Eye (tissue), 1 donor: ENCODE measurements at places on chromosomes 3 and 15.

GRCh38 chr3:192444096-192444790 is 283.1 kb downstream of the FGF12 start:
- DNase-seq = peak; percentile 91

DNA sequence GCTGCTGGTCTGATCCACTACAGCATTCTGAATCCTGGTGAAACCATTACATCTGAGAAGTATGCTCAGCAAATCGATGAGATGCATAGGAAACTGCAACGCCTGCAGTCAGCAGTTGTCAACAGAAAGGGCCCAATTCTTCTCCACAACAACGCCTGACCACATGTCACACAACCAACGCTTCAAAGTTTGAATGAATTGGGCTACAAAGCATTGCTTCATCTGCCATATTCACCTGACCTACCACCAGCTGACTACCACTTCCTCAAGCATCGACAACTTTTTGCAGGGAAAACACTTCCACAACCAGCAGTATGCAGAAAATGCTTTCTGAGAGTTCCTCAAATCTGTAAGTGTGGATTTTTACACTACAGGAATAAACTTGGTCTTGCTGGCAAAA is 54.7 kb upstream of the C2CD4B start:
- DNase-seq = no peak

GRCh38 chr3:123419850-123420297 is 29.0 kb downstream of the ADCY5 start:
- no peak for DNase-seq

GRCh38 chr15:60614862-60615771 is 136.2 kb upstream of the ICE2 start:
- no peak for DNase-seq

DNA sequence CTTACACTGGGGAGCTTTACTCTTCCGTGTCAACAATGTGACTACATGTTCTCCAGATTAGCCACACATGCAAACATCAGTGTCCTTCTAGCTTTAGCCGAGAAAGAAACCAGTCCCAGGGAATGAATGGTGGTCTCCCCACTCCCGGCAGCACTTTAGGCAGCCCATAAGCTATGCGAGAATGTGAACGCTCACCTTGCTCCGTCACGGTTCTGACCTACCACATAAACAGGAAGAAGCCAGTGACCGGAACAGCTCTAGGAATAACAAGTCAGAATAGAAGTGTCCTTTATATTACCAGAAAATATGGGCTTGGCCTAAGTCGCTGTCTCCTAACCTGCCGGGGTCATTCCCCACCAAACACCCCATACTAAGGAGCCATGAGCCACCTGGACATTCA is 98.0 kb upstream of the ABHD17C start:
- no peak for DNase-seq

GRCh38 chr15:95353512-95353911 is 977.0 kb upstream of the NR2F2 start:
- no peak for DNase-seq

DNA sequence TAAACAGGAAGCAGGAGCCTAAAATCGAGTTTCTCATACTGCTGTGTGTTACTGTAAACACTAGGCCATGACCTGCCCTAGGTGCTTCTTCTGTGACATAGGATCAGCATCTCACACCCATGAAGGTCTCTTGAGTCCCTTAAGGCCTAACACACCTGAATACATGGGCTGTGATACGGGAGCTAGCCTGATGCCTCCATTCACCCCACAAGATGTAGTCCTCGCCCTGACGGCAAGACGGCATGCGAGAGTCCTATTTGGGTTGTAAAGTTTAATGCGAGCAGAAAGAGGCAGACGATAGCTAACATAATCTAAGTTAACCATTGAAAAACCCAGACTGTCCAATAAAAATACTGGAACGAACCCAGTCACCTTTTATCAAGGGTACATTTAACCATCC is 241.1 kb upstream of the ICE2 start:
- DNase-seq = no peak

- no peak for DNase-seq
Measured at GRCh38 chr3:186362988-186363387, 954 bp upstream of the DGKG start.

DNA sequence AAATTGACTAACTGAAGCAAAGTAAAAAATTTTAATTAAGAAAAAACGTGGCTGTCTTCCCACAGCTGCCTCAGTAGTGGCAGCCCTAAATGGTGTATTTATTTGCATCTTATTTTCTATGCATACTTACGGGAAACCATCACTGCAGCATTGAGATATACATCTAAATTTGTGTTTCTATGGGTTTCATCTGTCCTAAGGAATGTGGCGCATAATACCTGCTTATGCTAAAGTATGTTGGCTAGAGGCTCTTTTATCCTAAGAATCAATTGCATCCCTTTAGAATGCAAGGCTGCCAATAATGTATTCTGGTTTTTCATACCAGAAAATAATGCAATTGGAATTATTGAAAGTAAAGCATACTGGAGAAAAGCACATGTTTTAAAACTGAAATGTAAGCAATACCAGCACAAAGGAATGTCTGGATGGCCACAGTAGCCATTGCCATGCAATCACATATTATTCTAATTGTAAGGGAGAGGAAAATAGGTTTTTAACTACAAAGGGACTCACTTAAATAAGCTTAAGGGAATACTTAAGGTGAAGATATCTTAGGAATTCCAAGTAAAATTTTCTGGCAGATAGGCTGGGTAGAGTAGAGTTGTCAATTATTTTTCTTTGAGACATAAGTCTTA is 834.5 kb upstream of the NECTIN3 start:
- no peak for DNase-seq

DNA sequence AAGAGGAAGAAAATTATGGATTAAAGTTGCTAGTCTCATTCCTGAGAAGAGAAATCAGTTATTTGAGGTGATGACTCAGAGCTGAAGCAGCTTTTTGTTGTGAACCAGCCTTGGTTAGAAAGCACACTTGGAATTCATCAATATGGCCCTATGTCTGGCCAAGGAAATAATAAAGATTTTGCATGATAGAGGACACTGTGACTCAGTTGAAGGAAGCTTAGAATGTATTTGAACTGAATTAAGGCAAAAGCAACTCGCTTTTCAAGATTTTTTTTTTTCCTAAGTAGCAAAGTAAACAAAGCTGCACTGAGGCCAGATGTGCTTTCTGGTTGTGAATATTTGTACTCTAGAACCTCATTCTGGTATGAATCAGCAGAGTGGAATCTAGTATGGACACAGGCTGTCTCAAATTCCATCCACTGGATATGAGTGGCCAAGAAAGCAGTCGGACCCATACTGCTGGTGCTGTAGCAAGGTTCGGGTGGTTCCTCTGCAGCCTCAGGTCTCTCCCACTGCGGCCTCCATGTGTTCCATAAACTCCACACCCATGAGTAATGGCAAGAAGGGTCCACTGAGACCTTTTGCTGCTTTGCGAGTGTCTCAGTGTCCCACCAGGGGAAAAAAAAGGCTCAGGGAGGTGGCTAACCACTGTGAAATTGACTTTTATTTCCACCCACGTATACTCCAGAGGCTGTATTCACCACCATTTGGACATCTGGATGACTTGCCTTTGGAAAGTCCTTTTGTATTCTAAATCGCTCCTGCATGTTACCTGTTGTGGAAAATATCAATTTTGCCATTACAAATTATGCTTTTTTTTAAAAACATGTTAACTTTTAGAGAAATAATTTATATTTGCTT is 53.1 kb downstream of the TGFBR2 start:
- peak; percentile 42 for DNase-seq

DNA sequence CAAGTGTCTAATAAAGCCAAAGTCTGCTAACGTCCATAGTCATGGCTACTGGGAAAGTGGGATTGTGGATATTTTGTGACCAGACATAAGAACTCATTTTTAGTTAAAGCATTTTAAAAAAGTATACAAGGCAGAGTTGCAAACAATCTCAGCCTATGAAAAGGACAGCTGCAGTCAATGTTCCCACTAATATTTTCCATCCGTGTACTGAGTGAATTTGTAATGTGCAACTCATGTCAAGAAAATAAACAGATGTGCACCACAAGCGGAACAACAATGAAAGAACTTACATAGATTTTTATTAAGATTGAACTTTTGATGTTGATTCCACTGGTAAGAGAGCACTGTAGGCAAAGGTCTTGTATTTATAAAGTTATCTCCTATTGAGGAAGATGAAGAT is 231.3 kb upstream of the SEMA6D start:
- DNase-seq = peak; percentile 27

- no peak for DNase-seq
Measured at GRCh38 chr15:93088981-93089726, at the start of gene RGMA. Gene RGMA (minus strand): TSS chr15:93089211. CDS start chr15:93088932, 279 bp downstream.

GRCh38 chr3:36895496-36896409 is 49.1 kb downstream of the TRANK1 start:
- DNase-seq = no peak

- DNase-seq = no peak
Measured at GRCh38 chr15:65985387-65985786, 116.1 kb downstream of the RAB11A start.

DNA sequence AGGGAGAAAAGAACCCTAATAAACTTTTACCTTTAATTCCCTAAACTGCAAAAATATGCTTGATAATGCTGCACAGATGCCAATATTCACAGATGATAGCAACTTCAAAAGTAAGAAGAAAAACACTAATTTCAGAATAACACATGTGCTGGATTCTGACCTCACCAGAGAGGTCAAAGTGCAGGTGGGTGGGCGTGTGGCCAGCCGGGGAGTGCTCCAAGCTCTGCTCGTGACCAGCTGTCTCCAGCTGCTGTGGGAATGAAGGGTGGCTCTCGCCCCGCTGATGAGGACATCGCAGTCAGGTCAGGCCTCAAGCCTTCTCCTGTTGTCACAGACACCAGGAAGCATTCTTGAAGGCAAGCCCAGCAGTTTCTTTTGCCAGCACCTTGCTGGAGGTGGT is 57.1 kb downstream of the ADAMTS17 start:
- DNase-seq = peak; percentile 30

- DNase-seq = no peak
Measured at GRCh38 chr3:125023833-125024555, 31.8 kb downstream of the HEG1 start.

DNA sequence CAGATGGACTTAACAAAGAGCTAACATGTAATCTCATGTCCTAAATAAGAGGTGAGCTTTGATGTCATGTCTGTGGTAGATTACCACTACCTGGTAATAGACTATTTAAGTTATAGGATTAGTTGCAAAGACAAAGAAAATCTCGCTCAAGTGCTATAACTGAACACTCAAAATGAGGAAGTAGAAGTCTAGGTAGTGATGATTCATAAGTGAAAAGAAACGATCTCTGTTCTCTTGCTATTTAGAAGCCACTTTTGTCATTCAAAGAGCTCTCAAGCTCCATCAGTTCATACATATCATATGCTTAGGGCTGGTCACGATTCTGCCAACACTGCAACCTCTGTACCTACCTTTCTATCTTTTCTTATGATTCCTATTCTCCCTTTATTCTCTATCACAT is 110.9 kb downstream of the EDEM1 start:
- no peak for DNase-seq

GRCh38 chr3:195113536-195114425 is 157.2 kb downstream of the XXYLT1 start:
- no peak for DNase-seq

GRCh38 chr15:56939257-56939656 is 20.8 kb downstream of the TCF12 start:
- DNase-seq = no peak

DNA sequence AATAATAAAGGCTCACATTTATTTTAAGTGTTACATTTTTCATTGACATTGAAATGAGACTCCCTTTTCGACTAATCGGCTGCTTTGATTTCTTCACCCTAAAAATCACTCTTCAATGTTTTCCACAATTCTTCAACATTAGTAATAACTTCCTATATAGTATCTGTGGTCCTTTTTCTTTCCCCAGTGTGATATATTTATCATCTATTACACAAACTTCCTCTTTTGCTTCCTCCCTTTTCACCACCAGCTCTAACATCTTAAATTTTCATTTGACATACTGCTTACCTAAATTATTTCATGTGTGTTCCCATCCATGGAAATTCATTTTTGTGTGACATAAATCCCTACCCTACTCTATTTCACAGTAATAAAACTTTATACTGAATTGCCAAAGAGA is 244.4 kb downstream of the TIGIT start:
- DNase-seq = no peak

DNA sequence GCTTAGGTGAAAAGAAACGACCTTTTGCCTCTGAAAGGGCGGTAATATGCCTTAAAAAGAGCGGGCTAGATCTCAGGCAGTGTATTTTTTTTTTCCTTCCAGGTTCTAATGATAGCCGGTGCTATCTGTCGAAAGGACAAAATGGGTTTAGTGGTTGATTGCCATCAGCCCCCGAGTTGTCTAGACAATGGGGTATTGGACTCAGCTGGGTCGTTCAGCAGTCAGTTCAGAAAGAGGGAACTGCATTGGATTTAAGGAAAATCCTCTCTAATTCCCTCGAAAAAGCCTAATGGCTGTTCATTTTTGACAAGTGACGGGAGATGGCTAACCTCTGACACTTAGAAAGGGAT is 728 bp downstream of the EIF2B5 start:
- no peak for DNase-seq

GRCh38 chr3:37779289-37780152 is 82.2 kb upstream of the CTDSPL start:
- peak; percentile 90 for DNase-seq

- DNase-seq = no peak
Measured at GRCh38 chr3:107761391-107761790, 238.6 kb downstream of the BBX start.

DNA sequence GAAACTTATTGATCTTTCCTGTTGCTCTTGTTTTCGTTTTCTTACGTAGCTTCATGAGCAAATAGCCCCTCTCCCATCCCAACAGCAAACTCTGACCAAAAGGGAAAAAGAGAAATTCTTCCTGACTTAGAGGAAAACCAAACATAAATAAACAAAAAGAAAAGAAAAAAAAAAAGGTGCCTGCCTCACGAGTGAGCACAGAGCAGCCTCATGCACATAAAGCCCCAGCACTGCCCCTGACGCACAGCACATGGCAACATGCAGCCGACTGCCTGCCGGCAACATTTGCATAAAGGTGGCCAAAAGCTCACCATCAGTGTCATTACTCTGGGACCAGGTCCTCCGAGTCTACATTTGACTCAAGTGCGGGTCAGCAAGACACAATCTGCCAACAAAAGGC is 6.4 kb downstream of the POC1A start:
- DNase-seq = no peak

DNA sequence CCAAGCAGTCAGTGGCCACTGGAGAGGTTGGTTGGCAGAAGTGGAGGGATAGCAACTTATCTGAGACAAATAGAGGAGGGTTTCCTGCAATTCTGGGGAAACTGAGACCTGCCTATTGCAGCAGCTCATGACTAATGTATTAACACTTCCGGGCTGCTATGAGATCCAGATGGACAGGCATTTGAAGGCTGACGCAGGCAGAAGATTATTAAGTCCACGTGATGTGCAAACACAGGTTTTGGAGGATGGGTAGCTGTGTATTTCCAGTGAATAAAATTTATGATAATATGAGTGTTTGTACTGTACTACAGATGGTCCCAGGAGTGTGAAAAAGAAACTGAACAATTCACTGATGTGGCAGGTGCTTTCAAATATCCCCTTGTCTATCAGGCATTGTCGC is 28.5 kb upstream of the CFAP161 start:
- DNase-seq = no peak

- DNase-seq = peak; percentile 50
Measured at GRCh38 chr3:53628536-53629401, 134.4 kb downstream of the CACNA1D start.
